Heart right ventricle (tissue), 16 donors: ENCODE measurements at places on chromosomes 1 and 21. TPM values are rescaled to one million over a fixed set of nuclear protein-coding genes. Genes with fewer than 3 reads are reported as not detected.
A peak's percentile ranks its signal among the peaks of the same experiment; 100 is the strongest.

Gene SPRR1B
- not detected for total RNA-seq

GRCh38 chr1:58573705-58574591 is 3.1 kb downstream of the TACSTD2 start:
- H3K36me3 ChIP-seq = no peaks in the 10 kb centered on the region
- no peak overlapping the region for H3K27ac ChIP-seq
- no peak overlapping the region for H3K4me3 ChIP-seq

DNA sequence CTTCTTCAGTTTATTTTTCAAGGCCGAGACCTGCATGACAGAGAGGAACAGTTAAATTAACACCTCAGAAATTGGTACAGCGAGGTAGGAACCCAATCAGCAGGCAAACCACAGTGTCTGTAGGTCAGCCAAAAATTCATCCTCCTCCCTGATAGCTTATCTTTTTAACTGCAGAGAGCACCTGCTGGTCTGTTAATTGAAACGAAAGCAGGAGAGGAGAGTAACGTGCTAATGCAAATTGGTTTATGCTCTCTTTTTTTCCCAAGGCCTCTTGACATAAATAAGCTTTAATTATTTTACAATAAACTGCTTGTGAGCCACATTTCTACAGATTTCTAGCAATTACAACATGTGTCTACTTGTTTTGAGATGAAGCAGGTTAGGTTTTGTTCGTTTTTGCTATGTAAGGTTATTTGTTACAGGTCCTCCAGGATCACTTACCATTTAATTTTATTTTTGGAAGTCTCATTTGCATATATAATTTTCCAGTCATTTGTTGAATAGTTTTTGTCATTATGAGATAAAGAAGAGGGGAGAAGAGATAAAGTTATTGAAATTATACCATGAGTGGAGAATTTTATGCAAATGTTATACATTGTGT is 179.9 kb downstream of the DENND1B start:
- no peak overlapping the region for H3K4me3 ChIP-seq
- no peaks in the 10 kb centered on the region for H3K4me1 ChIP-seq
- no peaks in the 10 kb centered on the region for H3K27me3 ChIP-seq
- no peaks in the 10 kb centered on the region for H3K36me3 ChIP-seq

Gene KRTAP23-1
- not detected for total RNA-seq

- H3K4me3 ChIP-seq = no peak overlapping the region
- peaks cover 7% of the 10 kb centered on the region for H3K4me1 ChIP-seq
- H3K36me3 ChIP-seq = no peaks in the 10 kb centered on the region
- H3K27ac ChIP-seq = peak overlapping the region; percentile 73
- no peaks in the 10 kb centered on the region for H3K27me3 ChIP-seq
- no peak for DNase-seq
These were observed 123.6 kb downstream of the TGFB2 start for GRCh38 chr1:218468711-218469110.

Gene SLC2A5
- total RNA-seq = 7.0 TPM
